Hematopoietic multipotent progenitor cell treated with erythropoietin and hydrocortisone succinate and interleukin-3 and kit ligand, for 17 days (in vitro differentiated cells): ENCODE measurements at places on chromosomes 5 and 9.
A peak's percentile ranks its signal among the peaks of the same experiment; 100 is the strongest.

GRCh38 chr5:139461698-139462097 lies 845 bp downstream of the ECSCR start:
- no peak for DNase-seq

DNA sequence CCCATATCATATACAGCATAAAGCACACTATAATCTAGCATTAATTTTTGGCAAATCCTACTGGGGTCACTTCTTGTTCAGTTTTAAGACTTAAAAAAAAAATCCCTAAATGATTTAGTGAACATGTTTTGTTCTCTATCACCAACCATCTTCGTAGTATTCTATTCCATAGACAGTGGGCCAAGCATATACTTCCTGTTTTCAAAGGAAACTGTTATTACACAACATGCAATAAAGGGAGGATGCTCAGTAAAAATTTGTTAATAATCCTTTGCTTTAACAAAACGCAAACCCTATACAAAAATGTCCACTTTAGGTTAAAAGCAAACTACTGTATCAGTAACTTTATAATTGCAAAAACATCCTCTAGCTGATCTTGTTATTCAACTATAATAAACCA lies 13.0 kb downstream of the CCNH start:
- no peak for DNase-seq

DNA sequence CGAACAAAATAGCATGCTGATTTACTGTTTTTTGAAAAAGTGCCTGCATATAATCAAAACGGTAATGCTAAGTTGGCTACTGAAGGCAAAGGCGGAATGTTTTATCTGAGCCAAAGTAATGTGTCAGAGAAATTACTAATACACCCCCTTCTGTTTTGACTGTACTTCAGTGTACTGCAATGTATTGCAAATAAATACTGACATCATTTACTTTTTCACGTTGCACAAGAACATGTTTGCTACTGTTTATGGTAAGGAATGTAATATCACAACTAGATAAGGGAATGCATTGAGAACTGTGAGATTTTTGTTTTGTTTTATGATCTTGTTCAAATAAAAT lies 813 bp upstream of the AGTPBP1 start:
- no peak for DNase-seq

- DNase-seq = no peak
These were observed 335.9 kb downstream of the SEMA5A start for GRCh38 chr5:9209846-9210492.

GRCh38 chr5:39072925-39073766 lies 1.1 kb downstream of the RICTOR start:
- DNase-seq = peak; percentile 86

DNA sequence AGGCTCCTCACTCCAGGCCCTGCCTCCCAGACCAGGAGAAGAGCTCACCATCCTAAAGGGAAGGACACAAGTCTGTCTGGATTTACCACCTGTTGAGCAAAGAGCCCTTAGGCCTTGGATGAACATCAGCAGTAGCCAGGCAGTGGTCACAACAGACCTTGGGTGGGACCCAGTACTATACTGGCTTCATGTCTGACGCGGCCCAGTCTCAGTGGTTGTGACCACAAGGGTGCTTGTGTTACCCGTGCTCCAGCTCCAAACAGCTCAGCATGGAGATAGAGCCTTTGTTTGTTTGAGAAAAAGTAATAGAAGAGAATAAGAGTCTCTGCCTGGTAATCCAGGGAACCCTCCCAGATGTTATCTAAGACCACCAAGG lies 617.4 kb downstream of the BRINP1 start:
- no peak for DNase-seq

GRCh38 chr9:136081826-136082495 lies 13.1 kb downstream of the NACC2 start:
- no peak for DNase-seq
